Activated T-cell treated with anti-CD3 and anti-CD28 coated beads, Interleukin-2, amount 50 U/mL, for 1 hour (primary cell): ENCODE measurements at places on chromosomes 5 and 9.

- no peak for DNase-seq
These were observed 1989.3 kb upstream of the WWC1 start for GRCh38 chr5:166302166-166302565.

DNA sequence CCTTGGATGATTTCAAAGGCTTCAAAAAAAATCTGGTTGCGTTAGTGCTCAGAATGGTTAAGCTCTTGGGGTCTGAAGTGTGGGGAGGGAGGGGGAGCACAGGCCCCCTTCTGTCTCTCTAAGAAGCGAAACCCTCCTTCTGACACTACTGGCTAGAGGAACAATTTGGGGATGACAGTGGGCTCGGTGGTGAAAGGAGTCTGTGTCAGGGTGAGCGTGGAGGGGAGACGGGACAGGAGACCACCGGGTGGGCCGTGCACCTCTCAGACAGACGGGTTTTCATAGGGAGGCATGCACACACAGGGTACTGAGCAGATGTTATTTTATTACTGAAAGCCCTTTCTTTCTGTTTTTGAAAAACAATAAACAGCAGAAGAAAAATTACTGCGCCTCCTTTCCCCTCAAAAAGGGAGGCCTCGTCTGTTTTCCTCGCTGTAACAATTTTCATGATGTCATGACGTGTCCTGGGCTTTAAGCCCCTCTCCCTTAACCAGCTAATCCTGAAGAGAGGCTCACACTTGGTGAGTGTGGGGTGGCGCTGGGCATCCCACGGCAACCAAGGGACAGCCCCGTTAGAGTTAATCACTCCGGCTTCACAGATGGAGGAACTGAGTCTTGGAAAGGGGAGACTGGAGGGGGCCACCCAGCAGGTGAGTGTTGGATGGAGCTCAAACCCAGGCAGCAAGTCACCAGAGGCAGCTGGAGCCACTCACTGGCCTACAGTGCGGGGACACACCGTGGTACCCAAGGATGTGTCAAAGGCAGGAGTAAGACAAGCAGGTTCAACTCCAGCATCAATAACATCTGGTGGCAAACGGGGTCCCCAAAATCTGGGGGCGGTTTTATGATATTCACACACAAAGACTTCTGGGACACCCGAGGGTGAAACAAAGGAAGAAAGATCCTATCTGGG lies 53.4 kb downstream of the PTCH1 start:
- no peak for DNase-seq

GRCh38 chr5:83636156-83636555 lies 84.5 kb downstream of the HAPLN1 start:
- no peak for DNase-seq

DNA sequence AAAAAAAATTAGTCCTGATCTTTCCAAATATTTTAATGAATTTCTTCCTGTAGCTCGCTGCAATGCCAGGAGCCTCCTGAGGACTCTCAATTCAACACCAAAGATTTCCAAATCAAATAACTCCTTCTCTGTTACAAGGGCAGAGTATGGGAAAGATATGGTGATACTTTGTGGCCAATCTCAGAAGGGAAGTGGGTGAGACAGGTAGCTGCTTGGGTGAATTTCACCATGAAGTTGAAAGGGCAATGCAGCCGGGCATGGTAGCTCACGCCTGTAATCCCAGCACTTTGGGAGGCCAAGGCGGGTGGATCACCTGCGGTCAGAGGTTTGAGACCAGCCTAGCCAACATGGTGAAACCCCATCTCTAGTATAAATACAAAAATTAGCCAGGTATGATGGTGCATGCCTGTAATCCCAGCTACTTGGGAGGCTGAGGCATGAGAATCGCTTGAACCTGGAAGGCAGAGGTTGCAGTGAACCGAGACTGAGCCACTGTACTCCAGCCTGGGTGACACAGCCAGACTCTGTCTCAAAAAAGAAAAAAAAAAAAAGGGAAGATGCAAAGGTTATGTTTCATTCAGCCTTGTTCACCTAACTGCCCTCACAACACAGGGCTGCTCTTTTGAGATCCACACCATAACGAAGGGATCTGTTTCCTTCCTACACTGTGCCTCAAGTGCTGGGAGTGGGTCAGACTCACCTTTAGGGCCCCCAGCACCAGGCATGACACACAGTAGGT lies 58.6 kb downstream of the PTPN3 start:
- DNase-seq: no peak

GRCh38 chr9:122941582-122942234 lies 888 bp downstream of the RABGAP1 start:
- DNase-seq: no peak

- no peak for DNase-seq
These were observed 344.1 kb downstream of the ADAMTS6 start for GRCh38 chr5:65137631-65138030.

DNA sequence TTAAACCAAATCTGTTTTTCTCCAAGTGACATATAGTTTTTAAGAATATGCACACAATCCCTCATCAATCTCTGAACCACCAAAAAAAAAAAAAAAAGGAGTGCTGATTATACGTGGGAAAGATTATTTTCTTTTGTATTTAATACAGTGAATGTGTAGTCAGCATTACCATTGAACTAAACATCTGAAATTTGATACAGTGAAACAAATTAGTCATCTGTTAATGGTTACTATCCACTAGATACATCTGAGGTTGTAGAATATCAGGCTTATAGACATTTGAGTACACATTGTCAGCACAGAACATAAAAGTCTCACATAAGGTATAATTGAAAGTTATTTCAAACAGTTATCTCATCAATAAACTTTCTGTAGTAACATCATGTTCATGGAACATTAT lies 87.0 kb downstream of the SLF1 start:
- no peak for DNase-seq

DNA sequence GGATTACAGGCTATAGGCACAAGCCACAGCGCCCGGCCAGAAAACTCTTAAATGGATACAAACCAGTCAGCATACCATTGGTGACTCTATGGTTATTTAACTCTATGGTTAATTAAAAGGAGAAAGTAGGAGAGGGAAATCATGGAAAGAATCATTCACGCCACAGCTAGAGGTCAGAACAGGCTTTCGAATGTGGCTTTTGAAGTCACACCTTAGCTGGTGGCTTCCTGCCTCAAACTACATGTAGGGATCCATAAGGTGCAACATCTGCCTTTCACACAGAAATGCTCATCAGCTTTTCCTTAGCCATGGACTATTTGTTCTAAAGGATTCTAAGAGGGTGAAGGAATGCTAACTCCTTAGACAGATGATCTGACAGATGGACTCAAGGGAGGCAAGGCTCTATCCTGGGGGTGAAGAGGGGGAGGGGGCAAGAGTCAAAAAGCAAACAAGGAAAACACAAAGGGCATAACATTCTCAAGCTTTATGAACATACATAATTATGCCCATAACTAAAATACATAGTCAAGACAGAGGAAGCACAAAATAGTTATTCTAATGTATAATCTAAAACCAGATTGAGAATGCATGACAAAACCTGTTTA lies 130.9 kb downstream of the EFNA5 start:
- no peak for DNase-seq

GRCh38 chr5:132344775-132345514 lies 24.6 kb upstream of the SLC22A5 start:
- no peak for DNase-seq

- no peak for DNase-seq
These were observed 40.2 kb downstream of the PDE6A start for GRCh38 chr5:149904293-149904886.

GRCh38 chr9:110537841-110538646 lies 41.5 kb downstream of the SVEP1 start:
- DNase-seq: no peak

GRCh38 chr9:93058355-93059010 lies at the start of gene SUSD3:
Gene SUSD3 (plus strand): TSS chr9:93058701. CDS start chr9:93058743, 42 bp downstream.
- peak; percentile 78 for DNase-seq

DNA sequence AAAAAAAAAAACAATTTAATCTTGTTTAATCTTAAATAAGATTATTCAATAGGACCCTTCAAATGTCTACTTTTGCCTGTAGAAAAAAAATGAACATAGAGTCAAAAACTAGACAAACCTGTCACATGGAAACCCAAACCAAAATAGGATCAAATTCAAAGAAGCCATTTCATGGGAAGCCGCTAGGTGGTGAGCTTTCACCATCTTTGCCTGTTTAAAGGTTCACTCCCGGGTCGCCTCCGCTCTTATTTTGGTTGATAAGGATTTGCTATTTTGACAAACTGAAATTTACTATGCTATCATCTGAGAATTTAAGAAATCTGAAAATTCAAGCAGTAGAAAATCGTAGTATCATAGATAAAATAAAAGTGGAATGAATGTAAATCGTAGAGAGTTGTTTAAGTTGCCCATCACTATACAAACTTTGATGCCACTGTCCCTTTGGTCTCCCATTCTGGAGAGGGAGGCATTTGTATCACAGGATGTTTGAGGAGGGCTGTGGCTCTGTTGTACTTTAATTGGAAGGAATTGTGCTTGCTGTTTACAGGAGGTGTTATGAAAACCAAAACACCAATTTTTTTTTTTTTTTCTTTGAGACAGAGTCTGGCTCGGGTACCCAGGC lies 43.5 kb upstream of the DNAH5 start:
- DNase-seq: no peak

- no peak for DNase-seq
These were observed 262.5 kb downstream of the DOCK8 start for GRCh38 chr9:477193-477592.

DNA sequence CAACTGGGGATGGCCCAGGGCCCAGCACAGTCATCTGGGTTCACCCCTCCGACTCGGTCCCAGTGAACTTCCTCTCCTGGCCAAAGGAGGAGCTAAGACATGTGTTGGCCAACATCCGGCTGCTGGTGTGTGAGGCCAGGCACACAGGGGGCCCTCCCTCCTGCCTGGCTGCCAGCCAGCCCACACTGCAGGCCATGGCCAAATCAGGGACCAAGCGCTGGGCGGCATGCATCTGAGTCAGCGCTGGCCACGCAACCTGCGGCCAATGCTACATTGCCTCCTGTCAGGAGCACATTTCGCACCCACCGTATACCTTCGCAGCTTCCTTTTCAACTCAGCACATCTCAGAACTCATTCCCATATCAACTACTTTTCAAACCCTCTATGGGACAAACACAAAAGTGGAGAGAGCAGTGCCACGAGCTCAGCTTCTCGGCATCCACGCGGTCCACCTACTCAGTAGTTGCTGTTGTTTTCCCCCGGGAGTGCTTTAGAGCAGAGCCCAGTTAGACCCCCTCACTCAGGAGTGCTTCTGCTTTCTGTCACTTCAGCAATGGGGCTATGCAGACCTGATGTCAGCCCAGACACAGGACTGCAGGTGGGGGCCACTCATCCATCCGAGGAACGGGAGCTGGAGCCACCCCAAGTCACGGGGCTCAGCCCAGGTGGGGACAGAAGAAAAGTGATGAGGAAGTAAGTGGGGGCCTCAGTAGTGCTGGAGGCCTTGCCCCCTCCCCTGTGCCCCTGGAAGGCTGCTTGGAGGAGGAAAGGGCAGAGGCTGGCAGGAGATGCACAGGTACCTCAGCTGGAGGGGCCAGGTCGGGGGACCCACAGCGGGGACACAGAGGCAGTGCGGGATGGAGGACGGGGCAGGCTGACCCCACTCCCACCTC lies 13.9 kb downstream of the NINJ1 start:
- peak; percentile 40 for DNase-seq

GRCh38 chr9:4691795-4692194 lies 12.4 kb downstream of the CDC37L1 start:
- no peak for DNase-seq

- no peak for DNase-seq
These were observed 134.1 kb upstream of the IFNE start for GRCh38 chr9:21616082-21616778.

DNA sequence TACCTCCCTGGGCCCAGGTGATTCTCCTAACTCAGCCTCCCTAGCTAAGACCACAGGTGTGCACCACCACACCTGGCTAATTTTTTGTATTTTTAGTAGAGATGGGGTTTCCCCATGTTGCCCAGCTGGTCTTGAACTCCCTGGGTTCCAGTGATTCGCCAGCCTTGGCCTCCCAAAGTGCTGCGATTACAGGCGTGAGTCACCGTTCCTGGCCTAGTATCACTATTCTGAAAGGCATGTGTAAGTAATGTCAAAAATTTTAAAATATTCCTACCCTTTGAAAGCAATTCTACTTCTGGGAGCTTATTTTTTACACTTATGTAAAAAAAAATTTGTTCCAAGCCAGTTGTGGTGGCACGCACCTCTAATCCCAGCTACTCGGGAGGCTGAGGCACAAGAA lies 27.1 kb upstream of the TLE1 start:
- no peak for DNase-seq

DNA sequence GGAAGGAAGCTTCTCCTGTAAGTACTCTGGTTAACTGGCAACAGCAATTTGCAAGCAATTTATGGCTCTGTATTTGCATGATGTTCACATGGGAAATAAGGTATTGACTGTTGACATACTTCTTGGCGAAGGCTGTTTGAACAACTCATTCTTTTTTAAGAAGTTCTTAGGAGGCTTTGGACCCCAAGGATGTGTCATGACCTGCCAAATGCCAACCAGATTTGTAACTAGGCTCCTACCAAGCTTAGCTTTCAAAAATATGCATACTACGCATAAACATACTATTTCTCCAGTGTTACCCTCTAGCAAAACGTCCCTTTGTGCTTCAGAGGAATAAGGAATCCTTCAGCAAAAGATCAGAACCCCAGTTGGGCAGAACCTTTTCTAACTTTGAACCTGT lies 165.2 kb upstream of the MSX2 start:
- DNase-seq: no peak

DNA sequence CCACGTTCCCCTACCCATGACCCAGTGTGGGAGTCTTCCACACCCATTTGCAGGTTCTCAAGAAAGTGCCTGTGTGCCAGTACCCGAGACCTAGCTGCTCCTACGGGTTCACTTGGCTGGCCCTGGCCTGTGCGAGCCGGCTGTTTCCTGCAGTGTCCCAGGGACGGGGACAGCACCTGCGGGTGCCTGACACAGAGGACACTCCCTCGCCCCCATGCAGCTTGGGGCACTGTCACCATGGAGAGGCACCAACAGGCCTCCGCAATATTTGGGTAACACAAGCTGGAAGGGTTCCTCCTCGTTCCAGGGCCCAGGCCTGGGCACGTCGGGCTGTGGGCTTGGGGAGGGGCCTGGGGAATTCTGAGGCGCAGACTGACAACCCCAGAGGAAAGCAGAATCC lies 41.4 kb downstream of the DUSP1 start:
- no peak for DNase-seq

DNA sequence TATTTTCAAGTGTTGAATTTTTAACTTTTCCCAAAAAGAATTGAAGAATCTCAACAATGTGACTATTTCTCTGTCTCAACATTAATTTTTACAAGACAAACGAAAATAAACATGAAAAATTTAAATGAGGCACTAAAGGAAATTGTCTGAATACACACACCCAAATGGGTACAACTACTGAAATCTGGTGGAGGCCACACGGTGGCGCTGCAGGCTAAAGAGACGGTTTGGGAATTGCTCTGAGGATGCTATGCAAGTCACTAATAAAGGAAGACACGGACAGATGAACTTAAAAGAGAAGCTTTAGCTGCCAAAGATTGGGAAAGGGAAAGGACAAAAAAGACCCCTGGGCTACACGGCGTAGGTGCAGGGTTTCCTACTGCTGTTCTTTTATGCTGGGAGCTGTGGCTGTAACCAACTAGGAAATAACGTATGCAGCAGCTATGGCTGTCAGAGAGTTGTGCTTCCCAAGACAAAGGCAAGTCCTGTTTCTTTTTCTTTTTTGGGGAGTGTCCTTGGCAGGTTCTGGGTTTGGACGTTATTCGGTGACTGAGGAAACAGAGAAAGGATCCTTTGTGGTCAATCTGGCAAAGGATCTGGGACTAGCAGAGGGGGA lies at the start of gene PCDHB10:
PCDHB10 (plus strand) TSS at position 244 of the 616 bp plus-strand sequence; CDS start at position 444, 200 bp downstream.
- DNase-seq: no peak

GRCh38 chr5:180251887-180252286 lies 40.0 kb downstream of the MAPK9 start:
- no peak for DNase-seq
